Activated naive CD4-positive, alpha-beta T cell treated with anti-CD3 and anti-CD28 coated beads, Interleukin-2, amount 10 ng/mL, durations not matched to agents 7 days and 5 days (primary cell): ENCODE measurements at places on chromosomes 4 and X.

DNA sequence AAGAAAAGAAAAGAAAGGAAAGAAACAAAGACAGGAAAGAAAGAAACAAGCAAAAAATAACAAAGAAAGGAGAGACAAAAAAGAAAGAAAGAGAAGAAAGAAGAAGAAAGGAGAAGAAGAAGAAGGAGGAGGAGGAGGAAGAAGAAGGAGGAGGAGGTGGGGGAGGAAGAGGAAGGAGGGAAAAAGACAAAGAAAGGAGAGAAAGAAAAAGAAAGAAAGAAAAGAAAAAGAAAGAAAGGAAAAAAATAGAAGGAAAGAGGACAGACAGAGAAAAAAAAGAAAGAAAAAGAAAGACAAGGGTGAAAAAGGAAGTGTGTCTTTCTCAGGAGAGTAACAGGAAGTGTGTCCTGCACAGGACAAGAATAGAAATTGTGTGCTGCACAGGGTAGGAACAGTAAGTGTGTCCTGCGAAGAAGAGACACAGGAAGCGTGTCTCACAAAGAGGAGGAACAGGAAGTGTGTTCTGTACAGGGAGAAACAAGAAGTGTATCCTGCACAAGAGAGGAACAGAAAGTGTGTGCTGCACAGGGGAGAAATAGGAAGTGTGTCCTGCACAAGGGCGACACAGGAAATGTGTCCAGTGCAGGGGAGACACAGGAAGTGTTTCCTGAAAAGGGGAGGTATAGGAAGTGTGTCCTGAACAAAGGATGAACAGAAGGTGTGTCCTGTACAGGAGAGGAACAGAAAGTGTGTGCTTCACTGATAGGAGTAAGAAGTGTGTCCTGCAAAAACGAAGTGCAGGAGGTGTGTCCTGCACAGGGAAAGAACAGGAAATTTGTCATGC, 101.2 kb downstream of the ARSF start:
- no peak for DNase-seq

DNA sequence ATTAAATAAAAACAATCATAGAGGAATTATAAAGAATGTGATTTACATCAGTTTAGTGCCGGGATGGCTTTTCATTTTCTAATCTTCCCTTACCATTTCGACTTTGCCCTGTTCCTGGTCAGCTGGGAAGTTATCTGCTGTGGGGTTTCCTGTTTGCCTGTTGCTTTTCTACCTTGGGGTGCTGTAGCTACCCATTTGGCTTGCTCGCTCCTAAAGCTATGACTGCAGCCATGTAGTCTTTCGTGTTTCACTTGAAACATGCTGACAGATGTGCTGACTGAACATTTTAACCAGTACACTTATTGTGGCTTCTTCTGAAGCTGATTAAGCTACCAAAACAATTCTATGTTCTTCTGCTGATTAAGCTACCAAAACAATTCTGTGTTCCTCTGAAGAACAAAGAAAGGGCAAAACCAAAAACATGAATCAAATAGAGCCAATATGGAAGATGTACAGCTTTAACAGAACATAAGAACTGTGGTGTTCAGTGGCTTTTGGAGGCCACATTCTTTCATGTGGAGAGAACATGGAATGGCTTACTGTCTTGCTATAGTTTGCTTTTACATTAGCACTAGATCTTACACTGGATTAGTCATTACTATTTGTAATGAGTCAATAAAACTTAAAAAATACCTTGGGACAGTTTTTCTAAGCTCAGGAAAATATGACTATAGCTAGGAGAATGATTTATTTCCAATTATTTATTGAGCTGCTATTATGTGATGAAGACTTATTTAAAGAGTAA, 440.4 kb downstream of the SPRY1 start:
- DNase-seq = no peak

GRCh38 chr4:142817442-142817841, 28.7 kb downstream of the INPP4B start:
- peak; percentile 52 for DNase-seq

GRCh38 chr4:132275583-132276121, 873.4 kb upstream of the PCDH10 start:
- no peak for DNase-seq

DNA sequence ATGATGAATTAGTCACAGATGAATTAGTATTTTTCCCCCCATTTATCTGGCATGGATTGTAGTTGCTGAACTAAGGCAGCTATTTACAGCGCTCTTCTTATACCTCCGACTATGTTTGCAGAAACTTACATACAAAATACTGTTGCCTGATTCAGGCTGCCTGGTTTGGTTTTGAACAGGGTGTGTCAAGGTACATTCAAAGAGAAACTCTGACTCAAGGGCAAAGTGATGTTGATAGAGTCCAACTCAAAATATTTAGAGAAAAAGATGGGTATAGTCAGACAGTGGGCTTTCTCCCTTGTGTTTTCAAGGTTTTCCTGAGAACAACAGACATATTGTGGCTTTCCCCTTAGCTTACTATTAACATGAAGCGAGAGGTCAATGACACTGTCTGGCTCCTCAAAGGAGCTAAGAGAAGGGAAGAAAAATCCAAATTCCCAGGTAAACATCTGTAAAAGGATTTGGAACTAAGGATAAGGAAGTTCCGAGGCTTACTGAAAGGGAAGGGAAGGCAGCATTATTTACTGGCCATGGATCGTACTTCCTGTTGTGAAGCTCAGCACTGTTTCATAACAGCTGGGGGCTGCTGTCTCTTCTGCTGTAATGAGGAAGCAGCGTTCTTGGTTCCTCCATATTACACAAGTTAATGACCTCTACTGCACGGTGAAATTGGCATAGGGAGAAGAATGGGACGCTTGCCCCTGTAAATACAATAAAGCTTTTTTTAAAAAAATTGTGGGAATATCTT, 30.9 kb downstream of the FAM9C start:
- DNase-seq = peak; percentile 36

GRCh38 chr4:173367285-173367684, 3.5 kb upstream of the SAP30 start:
- DNase-seq = no peak
